ENCODE measurements at places on chromosomes 6 and 20.

DNA sequence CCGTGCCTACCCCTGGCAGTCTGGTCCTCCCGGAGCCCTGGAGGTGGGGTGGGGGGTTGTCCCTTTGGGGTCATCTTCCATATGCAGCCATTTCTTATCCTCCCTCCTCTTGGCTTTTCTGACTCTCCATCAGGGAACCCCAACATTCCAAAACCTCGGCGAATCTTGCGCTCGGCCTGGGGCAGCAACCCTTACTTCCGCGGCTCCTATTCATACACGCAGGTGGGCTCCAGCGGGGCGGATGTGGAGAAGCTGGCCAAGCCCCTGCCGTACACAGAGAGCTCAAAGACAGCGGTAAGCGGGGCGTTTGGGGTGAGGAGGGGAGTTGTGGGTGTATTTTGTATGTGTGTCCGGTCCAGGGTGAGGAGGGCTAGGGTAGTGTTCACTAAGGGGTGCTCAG, 168.0 kb upstream of the RNF24 start:
- DNase-seq: no peak

DNA sequence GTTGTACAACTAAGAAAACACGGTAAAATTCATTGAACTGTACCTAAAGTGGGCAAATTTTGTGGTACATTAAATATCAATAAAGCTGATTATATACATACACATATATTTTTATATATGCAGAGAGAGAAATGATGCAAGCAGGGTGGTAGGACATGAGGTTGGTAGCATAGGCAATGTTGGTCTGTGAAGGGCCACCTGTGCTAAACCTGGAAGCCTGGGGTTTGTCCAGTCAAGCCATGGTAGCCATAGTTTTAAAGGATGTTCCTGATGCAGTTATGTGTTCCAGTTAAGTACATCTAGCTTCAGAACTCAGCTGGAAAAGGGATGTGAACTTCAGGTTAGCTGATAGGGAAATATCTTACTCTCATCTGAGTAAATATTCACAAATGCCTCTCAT, 60.1 kb downstream of the TRIM38 start:
- peak; percentile 26 for DNase-seq

DNA sequence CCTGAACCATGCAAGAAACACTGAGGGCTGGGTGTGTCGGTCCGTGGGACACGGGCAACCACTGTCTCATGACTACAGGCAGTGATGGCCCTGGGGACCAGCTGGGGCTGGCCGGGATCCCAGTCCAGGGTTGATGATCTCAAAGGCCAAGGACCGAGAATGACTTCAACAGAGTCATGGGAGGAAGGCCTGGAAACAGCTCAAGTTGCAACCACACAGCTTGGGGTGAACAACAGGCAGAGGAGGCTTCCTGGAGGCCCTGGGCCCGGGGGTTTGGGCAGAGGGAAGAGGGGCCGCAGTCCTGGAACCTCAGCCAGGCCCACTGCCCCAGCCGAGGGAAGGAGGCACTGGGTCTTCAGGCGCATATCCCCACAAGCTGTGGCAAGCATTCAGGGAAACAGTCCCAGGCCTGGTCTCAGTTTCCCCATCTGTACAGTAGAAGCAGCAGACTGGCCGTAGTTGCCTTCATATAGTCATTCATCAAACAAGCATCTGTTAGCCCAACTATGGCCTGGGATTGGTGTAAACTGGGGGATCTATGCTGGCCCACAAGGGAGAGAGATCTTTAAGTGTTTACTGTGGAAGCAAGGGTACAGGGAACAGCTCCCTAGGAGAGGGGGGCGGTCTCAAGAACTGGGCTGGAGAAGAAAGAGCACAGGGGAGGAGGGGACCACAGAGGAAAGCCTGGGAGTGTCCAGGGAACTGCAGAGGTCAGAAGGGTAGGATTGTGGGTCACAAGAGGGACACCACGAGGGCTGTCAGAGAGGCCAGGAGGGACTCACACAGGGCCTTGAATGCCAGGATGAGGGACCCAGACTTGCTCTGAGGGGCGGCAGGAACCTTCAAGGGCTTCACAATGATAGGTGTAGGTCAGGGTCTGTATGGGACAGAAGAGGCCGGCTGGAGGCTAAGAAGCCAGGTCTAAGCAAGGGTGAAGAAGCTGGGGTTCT, 2.1 kb downstream of the MYL9 start:
- no peak for DNase-seq

GRCh38 chr6:96301781-96302180, 219.8 kb upstream of the UFL1 start:
- peak; percentile 69 for DNase-seq

DNA sequence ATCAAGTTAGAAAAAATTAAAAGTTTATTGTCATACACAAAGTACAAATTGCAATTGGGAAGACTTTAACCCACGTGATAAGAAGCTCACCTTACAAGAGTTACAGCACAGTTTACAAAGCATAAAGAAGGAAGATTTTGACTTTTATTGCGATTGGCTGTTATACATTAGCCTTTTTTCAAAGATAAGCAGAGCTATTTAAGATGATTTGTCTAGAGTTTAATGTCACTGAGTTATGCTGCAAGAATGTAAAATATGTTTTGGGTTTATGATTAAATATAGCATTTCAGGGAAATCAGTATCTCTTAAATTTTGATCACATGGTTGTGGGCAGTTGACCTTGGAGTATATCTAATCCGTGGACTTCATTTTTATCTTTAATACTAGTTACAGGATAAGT, 664.2 kb upstream of the PTCHD4 start:
- DNase-seq: no peak

DNA sequence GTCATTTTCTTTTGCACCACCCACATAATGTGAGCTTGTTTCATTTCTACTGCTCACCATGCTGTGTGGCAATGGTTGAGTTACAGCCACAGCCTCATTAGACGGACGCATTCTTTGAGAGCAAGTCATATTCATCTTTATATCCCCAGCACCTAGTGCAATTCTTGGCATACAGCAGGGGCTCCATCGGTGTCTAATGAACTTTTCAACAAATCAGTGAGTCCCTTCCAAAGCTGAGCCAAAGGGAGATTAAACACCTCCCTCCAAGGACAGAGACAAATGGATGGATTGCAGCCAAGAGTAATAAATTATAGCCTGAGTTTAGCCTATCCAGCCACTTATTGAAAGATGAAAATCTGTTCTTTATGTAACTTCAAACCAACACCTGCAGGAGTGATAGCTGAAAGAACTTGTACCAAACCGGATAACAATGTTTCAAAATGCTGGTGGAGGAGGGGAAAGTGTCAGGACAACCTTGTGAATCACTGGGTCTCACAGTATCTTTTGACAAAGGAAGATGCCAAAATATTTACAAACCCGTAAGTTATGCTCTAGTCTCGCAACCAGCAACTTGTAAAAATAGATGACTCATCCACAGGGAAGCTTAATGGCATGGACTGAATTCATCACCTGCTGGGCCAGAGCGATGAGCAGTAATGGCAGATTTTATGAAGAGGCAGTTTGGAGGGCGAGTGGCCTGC, 139.0 kb downstream of the PXDC1 start:
- peak; percentile 98 for DNase-seq

DNA sequence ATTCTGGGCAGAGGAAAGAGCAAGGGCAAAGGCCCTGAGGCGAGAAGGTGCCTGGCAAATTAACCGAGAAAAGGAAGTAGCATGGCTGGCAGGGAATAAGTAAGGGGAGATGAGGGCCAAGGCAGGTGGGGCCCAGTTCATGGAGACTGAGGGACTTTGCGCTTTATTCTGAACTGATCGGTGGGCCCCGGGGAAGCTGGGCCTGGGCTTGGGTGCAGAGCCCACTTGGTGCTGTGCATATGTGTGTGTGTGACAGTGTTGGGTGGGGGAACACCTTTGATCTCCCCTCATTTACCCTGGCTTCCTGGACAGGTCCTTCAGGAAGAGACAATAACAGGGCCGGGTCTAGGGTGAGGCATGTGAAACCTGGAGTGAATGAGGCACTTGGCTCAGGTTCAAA, 2.9 kb upstream of the MDFI start:
- DNase-seq: peak; percentile 65

GRCh38 chr6:129903082-129903481, 42.0 kb upstream of the TMEM244 start:
- no peak for DNase-seq

DNA sequence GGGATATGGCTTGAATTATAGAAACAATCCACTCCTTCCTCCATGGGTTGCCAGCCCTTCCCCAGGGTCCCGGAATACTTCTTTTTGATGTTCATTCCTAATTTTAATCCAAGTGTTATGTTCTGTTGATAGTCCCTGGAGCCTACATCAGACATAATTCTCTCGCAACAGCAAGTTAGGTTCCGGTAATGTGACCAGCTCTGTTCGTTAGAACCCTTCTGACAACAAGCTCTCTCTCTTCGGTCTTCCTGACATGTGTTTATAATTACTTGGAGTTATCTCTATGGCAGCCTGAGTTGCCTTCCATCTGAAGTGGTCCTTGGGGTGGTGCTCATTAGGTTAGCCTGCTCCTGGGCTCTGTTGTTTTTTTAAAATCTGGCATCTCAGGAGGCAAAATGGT, 506.9 kb upstream of the JARID2 start:
- DNase-seq: no peak

DNA sequence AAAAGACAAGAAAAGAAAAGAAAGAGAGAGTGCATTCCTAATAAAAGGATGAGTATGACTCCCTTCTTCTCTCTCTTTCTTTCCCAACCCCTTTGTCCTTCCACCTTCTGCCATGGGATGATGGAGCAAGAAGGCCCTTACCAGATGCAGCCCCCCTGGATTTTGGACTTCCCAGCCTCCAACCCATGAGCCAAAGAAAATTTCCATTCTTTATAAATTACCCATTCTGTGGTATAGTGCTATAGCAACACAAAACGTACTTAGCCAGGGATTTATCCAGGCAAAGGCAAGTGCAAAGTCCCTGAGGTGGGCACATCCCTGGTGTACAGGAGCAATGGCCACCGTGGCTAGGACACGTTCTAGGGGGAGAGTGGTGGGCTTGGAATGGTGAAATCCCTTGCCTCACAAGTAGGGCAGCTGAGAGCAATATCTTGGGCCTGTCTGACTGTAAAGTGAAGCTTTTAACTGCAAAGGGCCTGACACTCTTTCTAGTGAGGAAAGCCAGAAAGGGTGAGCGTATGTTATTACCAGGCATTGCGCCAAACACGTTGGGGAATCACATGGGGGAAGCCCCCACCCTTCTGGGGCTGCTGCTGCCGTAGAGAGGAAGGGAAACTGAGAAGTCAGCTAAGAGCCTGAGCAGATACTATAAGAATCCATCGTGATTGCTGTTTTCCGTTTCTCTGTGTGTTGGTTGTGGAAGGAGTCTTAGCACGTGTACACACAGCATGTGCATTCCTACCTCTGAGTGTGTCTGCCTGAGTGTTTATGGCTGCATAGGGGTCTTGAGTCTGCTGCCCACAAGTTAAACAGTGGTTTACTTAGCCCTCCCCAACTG, 50.7 kb upstream of the SIRPA start:
- peak; percentile 68 for DNase-seq

GRCh38 chr6:93327857-93328256, 91.5 kb downstream of the EPHA7 start:
- DNase-seq: no peak

GRCh38 chr6:117840541-117840983, 66.5 kb upstream of the SLC35F1 start:
- DNase-seq: peak; percentile 48

DNA sequence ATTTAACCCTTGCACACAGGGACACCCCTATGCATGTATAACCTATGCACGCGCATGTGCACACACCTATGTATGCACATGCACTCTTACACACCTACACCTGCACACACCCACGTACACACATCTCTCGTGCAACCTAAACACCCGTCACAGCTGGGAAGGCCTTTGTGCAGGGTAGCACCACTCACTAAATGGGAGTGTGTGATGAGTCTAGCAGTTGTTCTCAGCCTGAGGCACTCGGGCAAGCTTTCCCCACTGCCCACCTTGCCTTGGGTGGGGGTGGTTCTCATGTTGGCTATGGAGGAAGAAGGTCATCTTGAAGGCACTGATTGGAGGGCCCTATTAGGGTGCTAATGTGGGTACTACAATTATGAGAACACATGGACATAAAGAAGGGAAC, 85.8 kb downstream of the DLL1 start:
- DNase-seq: no peak

DNA sequence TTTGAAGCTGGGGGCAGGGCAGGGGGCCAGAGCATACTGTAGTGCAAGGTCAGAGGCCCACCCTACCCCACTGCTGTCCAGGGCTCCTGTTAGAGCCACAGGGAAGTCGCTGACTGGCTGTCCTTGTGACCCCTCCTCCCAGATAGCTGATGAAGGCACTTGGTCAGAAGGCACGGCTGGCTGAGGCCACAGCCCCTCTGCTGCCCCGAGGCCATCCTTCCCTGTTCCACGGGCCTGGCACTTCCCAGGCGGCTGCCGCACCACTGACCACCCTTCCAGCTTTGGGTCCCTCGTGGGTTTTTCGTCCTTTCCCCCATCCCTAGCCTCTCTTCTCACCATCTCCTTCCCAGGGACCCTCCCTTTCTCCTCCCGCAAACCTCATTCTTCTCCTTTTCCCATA, 9.2 kb upstream of the EMILIN3 start:
- DNase-seq: no peak

DNA sequence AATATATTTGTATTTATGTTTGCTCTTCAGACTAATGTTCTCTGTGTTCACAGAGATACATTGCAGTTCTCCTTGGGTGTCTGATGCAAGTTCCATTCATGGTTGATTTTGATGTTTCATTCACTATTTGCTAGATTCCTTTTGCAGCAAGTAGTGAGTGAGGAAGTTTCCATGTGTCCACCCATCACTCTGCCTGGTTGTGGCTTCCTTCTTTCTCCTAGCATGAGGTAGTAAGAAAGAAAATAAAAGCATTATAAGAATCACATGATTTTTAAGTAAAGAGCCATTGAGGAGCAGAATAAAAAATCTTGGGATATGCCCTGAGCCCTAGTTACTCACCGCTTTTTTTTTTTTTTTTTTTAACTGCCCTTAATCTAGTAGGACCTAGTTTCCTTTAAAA, 8.7 kb downstream of the SASH1 start:
- no peak for DNase-seq

GRCh38 chr6:17519120-17519519, 81.0 kb upstream of the FAM8A1 start:
- DNase-seq: no peak

GRCh38 chr6:38119516-38119915, 300.0 kb downstream of the ZFAND3 start:
- DNase-seq: no peak

- no peak for DNase-seq
These were observed 255.2 kb upstream of the SULF2 start for GRCh38 chr20:48040491-48040890.

GRCh38 chr6:112571488-112572270, 224.5 kb downstream of the RFPL4B start:
- DNase-seq: no peak

- no peak for DNase-seq
These were observed 69.2 kb downstream of the PRDM1 start for GRCh38 chr6:106155219-106155830.

- peak; percentile 46 for DNase-seq
These were observed 194.6 kb upstream of the LAMP5 start for GRCh38 chr20:9319687-9320384.

GRCh38 chr6:79045966-79046365, 32.1 kb downstream of the PHIP start:
- no peak for DNase-seq

DNA sequence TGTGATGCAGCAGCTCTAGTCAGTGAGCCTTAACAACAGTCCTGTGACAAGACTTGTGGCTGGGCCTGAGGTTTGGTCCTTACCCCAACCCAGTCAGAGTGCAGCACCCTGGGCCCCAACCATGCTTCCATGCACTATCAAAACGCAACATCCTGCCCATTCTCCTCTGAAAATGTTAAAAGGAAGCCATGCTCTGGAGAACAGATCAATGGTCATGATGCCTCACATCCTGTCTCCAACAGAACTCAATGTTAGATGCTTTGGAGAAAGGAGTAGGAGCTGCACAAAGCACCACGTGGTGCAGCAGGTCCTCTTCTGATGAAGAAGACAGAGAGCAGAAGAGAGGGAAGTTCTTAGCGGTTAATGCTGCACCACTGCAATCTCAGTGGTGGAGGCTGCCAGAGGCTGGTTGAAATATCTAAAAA, 41.9 kb downstream of the TRAM2 start:
- no peak for DNase-seq
